ENCODE measurements at places on chromosomes 12 and 14.

DNA sequence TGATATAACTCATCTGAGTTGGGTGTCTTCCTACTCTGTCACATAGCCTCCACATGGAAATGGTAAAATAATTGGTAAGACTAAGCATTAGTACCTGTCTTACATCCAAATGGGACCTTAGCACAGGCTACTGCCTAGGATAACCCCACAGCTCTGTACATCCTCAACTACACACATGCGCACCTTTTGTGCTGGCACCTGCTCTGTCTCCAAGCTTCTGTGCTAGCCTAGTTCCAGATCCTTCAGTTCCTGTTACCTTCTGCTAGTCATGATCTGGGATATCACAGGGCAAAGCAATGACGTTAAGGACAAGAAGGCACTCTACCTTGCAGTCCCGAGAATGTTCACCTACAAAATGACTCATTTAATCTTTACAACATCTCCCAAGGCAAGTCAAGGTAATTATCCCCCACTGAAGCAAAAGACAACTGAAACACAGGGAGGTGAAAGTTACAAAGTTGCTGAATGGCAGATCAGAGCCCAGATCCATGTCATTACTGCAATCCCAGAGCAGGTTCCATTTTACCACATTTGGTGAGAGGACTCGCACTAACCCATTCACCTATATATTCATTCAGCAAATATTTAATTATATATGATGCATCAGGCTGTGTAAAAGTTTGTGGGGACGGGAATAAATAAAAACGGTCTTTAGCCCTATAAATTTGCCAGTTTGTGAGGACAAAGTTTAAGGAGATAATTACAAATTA lies 61.7 kb downstream of the PPM1H start:
- DNase-seq = no peak

- DNase-seq = no peak
These were observed 80.3 kb downstream of the PRMT8 start for GRCh38 chr12:3571323-3571722.

GRCh38 chr12:47481041-47481440 lies 224.8 kb downstream of the RPAP3 start:
- DNase-seq = no peak

GRCh38 chr12:12927211-12928079 lies 24.5 kb downstream of the GPRC5D start:
- no peak for DNase-seq

DNA sequence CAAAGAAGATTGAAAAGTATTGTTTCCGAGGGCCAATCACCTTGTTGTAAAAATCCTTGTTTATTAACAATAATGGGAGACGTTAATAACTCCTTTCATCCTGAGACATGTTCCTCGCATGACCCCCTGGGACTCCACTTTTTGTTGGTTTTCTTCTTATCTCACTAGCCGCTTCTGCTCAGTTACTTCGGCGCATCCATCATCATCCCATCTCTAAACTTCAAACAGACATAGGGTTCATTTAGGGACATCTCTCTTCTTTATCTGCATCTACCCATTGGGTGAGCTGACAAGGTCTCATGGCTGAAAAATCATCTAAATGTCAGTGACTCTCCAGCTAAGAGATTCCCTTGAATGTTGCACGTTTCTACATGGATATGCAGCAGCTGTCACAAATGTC lies 252.2 kb downstream of the ANO2 start:
- no peak for DNase-seq

- no peak for DNase-seq
These were observed 97.6 kb downstream of the RAD52 start for GRCh38 chr12:851913-852312.

DNA sequence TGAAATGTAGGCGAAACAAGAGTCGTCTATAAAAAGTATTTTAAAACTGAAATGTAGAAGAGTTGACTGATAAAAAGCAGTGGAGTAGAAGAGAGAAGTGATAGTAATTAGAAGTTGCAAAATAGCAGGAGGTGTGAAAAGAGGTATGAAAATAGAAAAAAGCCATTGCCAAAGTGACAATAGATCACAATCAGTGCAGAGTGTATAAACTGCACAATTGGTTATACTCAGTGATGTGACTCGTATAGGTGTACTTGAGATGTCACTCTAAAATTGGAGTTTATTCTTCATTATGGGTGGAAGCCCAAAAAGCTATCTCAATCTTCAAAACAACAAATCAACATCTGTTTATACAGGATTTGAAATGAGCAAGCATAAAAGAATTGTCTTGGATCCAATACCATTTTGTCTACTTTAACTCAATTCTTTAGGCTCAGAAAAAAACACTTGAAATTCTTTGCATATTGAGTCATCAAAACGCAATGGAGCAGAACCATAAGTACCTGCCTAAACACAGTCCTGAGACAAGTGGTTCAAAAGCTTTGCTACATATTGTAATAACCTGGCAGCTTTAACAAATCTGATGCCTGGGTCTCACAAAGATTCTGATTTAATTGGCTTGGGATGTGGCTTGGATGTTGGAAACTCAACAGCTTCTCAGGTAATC lies 8.8 kb downstream of the IKBIP start:
- no peak for DNase-seq

DNA sequence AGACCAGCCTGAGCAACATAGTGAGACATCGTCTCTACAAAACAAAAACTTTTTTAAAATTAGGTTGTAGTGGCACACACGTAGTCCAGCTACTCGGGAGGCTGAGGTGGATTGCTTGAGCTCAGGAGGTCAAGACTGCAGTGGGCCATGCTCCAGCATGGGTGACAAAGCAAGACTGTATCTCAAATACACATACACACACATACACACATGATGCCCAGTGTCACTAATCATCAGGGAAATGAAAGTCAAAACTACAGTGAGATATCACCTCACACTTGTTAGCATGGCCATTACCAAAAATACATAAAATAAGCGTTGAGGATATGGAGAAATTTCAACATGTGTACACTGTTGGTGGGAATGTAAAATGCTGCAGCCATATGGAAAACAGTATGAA lies 33.2 kb upstream of the KICS2 start:
- no peak for DNase-seq

- DNase-seq = no peak
These were observed 52.0 kb downstream of the WASHC3 start for GRCh38 chr12:102009796-102010195.

DNA sequence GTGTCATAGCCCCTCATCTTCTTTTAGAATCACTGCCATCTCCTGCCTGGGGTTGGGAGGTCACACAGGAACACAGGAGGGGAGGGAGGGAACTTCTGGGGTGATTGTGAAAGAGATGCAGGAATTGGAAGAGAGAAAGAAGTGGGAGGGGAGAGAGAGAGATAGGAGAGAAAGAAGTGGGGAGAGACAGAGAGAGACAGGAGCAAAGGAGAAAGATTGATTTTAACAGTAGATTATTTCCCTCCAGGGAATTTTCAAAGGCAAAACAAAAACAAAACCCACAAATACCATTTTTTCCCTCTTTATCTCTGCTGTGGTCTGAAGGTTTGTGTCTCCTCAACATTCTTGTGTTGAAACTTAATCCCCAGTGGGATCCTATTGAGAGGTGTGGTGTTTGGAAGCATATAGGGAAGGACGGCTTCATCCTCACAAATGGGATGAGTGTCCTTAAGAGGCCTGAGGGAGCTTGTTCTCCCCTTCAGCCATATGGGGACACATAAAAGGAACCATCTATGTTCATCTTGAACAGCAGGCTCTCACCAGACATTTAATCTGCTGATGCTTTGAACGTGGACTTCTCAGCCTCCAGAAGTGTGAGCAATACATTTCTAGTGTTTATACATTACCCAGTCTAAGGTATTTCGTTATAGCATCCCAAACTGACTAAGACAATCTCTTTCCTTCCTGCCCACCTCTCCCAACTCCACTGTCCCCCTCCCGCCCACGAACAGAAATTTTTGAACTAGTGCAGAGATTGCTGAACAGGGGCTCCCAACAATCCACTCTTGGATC lies 134.9 kb upstream of the MAX start:
- no peak for DNase-seq

DNA sequence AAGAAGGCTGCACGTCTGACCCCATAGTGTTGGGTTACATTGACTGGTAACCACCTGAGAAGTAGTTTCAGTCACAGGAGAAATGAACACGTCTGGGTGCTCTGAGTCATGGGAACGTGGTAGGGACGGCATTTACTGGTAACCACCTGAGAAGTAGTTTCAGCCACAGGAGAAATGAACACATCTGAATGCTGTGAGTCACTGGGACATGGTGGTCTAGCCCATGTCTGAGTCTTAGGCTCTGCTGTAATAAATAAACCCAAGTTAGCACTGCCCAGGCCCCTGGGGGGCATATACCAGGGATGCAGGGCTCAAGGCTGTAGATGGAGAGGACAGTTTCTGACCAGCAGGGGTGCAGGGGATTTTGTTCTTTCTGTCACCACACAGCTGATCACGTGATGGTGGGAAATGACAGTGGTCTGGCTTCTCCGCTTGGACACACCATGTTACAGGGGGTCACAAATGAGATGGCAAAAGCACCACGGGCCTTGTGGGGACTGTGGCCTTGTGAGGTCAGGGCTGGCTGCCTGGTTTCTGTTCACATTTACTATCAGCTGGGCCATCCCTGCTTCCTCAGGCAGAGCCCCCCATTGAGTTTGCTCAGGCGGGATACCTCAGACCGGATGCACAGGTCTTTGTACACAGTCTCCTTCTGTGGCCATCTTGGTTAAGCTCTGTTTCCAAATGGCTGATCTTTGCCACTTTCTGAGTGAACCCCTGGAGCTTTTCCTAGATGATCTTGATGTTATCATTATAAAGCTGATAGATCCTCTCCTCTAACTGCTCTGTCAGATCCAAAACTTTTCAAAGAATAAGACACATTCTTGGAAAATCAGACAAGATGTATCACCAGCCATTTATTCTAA lies 9.8 kb upstream of the C12orf42 start:
- DNase-seq = no peak

- no peak for DNase-seq
These were observed 27.9 kb upstream of the DEGS2 start for GRCh38 chr14:100187247-100187833.

DNA sequence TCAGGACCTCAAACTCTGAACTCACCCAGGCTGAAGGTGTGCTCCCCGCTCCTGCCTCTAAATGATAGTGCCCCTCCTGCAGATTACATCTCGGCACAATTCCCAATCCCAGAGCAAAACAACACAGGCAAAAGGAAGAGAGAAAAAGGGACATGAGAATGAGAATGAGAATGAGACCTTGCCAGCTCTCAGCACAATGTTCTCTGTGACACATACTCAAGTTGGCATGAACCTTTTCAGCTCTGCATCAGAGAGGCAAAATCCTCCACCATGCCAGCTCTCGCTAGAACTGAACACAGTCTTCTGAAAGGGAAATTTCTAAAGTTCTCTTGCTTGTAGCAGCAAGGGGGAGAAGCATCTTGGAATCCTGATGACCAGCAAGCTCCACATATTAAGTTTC lies 84.6 kb downstream of the KSR2 start:
- DNase-seq = no peak

GRCh38 chr12:47014474-47014873 lies 64.9 kb upstream of the PCED1B start:
- DNase-seq = no peak

DNA sequence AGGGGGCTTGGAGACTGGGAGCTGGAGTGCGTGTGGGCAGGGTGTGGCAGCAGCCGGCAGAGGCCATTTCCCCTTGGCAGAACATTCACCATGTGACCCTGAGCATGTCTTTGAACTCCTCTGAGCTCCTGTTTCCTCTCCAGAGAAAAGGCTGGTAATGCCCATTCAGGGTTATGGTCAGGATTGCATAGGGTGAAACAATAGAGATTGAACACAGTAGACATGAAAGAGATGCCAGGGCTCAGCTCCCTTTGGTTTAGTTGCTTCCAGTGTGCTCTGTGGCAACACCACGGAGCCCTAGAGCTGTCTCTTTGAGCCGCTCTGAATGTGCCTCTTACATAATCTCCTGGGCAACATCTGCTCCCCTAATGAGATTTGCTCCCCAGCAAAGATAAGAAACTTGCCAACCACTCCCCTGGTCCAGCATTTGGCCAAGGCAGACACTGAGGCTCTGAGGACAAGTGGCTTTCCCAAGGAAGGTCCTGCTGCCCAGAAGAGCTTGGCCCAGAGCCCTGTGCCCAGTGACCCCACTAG lies 4.6 kb downstream of the IFI27 start:
- no peak for DNase-seq

DNA sequence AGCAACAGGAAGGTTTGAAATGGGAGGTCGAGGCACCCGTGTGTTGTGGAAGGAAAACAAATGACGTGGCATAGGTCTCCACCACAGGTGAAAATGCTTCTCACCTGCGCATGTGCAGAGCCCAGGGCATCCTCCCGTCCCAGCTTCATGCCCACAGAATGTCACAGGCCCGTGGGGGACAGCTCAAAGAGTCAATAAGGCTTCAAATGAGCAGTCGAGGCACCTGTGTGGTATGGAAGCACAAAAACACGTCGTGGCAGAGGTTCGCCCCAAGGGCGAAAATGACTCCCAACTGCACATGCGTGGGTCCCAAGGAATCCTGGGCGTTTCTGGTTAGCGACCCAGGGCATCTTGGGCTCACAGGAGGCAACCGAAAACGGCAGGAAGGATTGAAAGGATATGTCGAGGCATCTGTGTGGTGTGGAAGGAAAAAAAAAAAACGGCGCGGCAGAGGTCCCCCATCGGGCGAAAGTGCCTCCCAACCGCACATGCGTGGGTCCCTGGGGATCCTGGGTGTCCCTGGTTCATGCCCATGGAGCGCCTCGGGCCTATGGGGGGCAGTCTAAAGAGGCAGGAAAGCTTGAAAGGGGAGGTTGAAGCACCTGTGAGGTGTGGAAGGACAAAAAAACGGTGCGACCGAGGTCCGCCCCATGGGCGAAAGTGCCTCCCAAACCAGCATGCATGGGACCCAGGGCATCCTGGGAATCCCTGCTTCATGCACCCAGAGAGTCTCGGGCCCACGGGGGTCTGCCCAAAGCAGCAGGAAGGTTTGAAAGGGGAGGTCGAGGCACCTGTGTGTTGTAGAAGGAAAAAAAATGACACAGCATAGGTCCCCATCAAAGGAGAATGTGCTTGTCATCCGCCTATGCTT lies 578.5 kb downstream of the ALG10 start:
- no peak for DNase-seq

GRCh38 chr12:75115748-75116147 lies 93.9 kb downstream of the KCNC2 start:
- no peak for DNase-seq

- no peak for DNase-seq
These were observed 9.4 kb upstream of the KCNH3 start for GRCh38 chr12:49529414-49529813.

DNA sequence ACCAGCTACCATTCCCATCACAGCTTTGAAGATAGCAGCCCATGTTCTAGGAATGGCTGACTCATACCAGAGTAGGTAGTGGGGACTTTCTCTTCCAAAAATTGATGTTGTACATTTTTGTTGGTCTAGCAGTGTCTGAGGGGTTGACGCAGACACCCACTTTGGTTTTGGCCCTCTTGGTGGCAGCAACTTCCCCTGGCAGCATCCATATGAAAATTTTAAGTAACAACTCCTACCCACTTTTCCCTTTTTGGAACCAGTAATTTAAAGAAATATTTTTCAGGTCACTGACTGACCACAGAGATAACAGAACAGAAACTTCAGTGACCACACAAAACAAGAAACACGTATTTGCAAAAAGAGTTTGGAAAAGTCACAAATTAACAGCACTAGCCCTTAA lies 162.0 kb upstream of the TMCC3 start:
- no peak for DNase-seq
